ENCODE measurements at places on chromosomes 4 and X.

DNA sequence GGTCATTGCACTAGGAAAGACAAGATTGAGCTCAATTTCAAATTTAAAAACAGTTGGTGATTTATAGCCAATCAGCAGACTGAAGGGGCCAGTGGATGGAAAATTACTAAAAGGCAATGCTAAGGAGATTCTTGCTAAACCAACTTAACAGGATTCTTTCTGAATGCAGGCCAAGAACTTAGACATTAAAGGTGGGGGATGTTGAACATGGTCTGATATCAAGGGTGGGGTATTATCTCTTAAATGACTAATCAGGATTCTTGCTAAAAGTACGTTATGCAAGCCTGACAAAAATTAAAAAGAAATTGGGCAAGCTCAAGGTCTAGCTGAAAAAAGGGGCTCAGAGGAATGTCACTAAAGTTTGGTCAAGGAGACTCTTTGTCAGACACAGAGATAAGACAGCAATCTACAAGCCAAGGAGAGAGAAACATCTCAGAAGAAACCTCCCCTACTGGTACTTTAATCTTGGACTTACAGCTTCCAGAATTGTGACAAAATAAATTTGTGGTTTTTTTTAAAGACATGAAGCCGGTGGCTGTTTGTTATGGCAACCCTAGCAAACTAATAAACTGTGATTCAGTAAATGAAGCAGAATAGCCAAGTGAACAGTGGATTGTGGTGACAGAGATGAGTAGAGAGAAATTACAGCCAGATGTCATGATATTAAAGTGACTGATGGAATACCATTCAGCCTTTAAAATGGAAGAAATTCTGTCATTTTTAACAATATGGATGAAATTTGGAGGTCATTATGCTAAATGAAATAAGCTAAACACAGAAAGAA, 120.3 kb upstream of the KLHL4 start:
- no peak for DNase-seq

DNA sequence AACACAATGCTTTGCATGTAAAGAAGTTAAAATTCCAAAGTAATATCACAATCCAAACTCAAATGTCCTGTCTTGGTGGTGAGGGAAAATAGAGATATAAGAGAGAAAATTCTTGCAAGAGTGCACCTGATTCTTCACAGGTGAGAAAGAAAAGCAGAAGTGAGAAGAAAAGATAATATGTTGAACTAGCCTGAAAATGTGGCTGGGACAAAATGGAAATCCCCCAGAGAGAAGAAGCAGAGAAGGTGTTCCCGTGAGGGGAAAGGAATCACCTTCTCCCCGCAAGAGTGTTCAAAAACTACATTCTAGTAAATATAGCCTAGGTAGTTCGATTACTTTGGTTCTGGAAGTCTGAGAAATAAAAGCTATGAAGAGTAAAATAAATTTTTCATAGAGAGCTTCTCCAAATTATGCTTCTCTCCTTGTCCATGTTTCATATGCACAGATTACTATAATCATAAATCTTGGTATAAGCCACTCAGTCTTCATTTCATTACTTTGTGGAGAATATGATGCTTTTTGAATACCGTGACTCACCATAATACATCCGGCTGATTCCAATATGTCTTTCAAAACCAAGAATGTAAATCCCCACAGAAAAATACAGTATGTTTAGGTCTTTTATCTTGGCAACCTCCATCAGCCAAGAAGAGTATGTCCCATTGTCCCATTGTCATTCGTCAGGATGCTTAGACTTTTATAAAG, 63.1 kb downstream of the COX18 start:
- DNase-seq = no peak

- DNase-seq = no peak
These were observed 241.4 kb downstream of the FRMPD4 start for GRCh38 chrX:12379671-12380070.

GRCh38 chr4:88933414-88934160, 123.4 kb downstream of the FAM13A start:
- DNase-seq = no peak

DNA sequence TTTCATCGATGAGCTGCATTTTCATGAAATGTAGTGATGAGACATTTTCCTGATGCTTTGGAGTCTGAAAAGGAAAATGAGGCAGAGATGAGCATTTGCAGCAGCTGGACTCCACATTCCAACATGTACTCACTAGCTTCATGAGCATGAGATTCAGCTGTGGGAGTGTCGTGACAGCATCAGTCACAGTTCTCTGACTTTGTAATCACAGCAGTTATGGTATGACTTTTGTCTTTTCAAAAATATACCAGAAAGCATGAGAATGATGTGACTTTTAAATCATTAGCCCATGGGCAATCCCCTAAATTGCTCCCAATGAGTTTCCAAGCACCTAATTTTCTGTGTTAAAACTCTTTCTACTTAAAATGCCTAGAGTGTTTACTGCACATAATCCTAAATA, 18.3 kb upstream of the MSL3 start:
- no peak for DNase-seq

DNA sequence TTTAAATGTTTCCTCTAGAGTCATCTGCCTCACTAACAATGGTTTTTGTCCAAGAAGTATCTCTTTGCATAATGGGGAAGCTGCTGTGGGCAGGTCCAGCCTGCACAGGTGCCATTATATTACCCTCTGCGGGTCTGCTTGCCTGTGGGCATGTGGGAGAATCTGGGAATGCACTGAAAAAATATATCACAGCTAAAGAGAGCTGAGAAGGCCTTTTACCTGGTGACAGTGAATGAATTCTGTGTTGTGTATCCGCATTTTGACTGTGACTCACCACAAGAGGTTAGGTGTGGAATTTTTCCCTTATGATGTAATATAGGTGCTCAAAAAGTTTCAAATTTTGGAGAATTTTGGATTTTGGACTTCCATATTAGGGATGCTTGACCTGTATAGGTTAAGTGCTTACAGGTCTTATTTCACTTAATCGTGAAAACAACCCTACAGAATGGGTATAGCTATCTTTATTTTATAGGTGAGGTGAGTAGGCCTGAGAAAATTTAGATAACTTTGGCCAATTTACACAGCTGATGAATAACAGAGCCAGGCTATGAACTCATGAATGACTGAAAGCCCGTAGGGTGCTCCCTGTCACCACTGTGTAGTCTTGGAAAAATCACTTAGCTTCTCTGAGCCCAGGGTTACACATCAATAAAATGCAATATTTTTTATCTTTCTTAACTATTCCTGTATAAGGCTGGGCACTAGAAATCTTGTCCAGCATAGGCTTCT, 198.0 kb upstream of the EPHA5 start:
- no peak for DNase-seq
